ENCODE measurements at places on chromosomes 16 and 17. TPM values are rescaled to one million over a fixed set of nuclear protein-coding genes. Genes with fewer than 3 reads are reported as not detected.

The HOXB8 gene
- not detected for total RNA-seq

The ITGB3 gene
- total RNA-seq = not detected

The SBK1 gene
- 14.6 TPM for total RNA-seq

DNA sequence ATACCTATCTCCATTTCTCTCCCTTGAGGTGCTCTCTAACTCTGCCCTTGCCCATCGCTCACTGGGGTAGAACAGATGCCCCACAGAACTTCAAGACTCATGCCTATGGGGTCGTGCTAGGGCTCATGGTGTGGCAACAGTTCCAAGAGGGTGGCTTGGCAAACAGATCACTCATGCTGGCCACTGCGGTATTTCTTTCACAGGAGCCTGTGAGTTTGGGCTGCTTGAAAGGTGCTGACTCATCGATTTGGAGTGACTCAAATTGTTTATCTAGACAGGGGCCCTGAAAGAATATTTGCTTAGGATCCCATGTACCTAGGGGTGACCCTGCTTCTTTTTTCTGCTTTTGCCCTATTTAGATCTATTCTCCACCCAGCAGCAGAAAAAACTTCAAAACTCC, 69.9 kb downstream of the IRX5 start:
- H3K4me1 ChIP-seq = no peaks in the 10 kb centered on the region
- DNase-seq = no peak
- no peaks in the 10 kb centered on the region for H3K27me3 ChIP-seq
- no peak overlapping the region for H3K4me3 ChIP-seq
- H3K27ac ChIP-seq = no peak overlapping the region
- H3K36me3 ChIP-seq = no peaks in the 10 kb centered on the region

The SLC35G6 gene
- not detected for total RNA-seq

DNA sequence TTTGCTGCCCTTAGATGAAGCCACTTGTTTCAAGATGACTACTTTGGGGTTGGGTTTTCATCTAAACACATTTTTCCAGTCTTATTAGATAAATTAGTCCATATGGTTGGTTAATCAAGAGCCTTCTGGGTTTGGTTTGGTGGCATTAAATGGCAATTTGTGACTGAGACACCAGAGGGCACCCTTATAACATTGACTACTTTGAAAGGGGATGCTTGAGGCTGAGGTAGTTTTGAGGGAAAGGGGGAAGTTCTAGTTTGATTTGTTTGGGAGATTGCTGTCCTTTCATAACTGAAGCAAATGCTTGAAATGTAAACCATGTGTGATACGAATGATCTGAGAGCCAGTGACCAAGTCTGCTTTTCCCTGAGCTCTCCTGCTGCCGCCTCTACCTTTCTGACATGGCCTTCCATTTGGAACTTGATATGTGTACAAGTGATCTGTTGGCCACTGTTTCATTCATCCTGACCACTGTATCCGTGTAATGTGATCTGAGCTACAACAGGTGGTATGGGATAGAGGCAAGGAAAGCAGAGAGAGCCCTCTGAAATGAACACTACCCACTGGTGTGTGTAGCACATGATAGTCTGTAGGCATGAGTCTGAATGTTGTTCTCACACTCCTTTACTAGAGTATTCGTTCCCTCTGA, 5.8 kb upstream of the RARA start:
- no peaks in the 10 kb centered on the region for H3K36me3 ChIP-seq
- H3K27ac ChIP-seq = no peak overlapping the region
- H3K27me3 ChIP-seq = no peaks in the 10 kb centered on the region
- no peak overlapping the region for H3K4me3 ChIP-seq
- DNase-seq = peak; percentile 66
- H3K4me1 ChIP-seq = peaks cover 37% of the 10 kb centered on the region

GRCh38 chr16:30984669-30985400, at the start of gene HSD3B7:
HSD3B7 (plus strand) TSS chr16:30985207; CDS start chr16:30985659, 452 bp downstream.
- peak; percentile 60 for DNase-seq
- no peaks in the 10 kb centered on the region for H3K27me3 ChIP-seq
- no peak within 1 kb of the TSS for H3K27ac ChIP-seq
- peaks cover 6% of the 10 kb centered on the region for H3K4me1 ChIP-seq

Measured in CD4-positive, alpha-beta memory T cell (primary cell).